ENCODE measurements at places on chromosomes 11 and 22.

DNA sequence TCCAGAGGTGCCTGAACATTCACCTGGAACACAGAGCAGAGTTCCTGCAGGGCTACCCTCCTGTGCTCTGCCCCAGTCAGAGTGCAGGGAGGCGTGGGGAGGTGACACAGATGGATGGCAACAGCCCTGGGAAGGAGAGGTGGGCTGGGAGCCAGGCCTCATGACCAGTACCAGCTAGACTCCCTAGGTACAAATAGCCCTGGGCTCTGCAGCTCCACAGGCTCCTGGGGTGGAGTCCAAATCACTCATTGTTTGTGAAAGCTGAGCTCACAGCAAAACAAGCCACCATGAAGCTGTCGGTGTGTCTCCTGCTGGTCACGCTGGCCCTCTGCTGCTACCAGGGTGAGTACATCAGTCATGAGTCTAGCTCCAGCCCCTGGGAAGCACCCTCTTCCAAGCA is at the start of gene SCGB1D2:
SCGB1D2 (plus strand) TSS at position 219 of the 400 bp plus-strand sequence; CDS start at position 288, 69 bp downstream.
- peaks cover 2% of the 10 kb centered on the region for H3K27me3 ChIP-seq
- no peak within 1 kb of the TSS for H3K27ac ChIP-seq
- no peak for DNase-seq

DNA sequence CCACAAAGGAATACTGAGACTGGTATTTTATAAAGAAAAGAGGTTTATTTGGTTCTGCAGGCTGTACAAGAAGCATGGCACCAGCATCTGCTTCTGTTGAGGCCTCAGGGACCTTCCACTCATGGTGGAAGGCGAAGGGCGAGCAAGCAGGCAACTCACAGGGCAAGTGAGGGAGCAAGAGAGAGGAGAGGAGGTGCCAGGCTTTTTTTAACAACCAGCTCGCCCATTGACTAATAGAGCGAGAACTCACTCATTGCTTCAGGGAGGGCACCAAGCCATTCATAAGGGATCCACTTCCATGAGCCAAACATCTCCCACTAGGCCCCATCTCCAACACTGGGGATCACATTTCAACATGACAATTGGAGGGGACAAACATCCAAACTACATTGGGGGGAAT is 1.2 kb downstream of the PTS start:
- H3K27ac ChIP-seq: peak overlapping the region; percentile 94
- H3K4me3 ChIP-seq: peak overlapping the region; percentile 79
- H3K4me1 ChIP-seq: peaks cover 10% of the 10 kb centered on the region
- no peaks in the 10 kb centered on the region for H3K27me3 ChIP-seq
- DNase-seq: no peak

- no peak overlapping the region for H3K27ac ChIP-seq
- H3K36me3 ChIP-seq: no peaks in the 10 kb centered on the region
- H3K4me1 ChIP-seq: peaks cover 14% of the 10 kb centered on the region
- no peak overlapping the region for H3K4me3 ChIP-seq
- DNase-seq: peak; percentile 39
- H3K27me3 ChIP-seq: no peaks in the 10 kb centered on the region
Observed at GRCh38 chr22:47043835-47044721, 281.6 kb downstream of the TBC1D22A start.

- H3K4me3 ChIP-seq: no peak overlapping the region
- H3K27ac ChIP-seq: no peak overlapping the region
- H3K27me3 ChIP-seq: no peaks in the 10 kb centered on the region
- DNase-seq: no peak
- H3K36me3 ChIP-seq: no peaks in the 10 kb centered on the region
Observed at GRCh38 chr11:30344085-30344484, 21.2 kb downstream of the ARL14EP start.

GRCh38 chr11:79042824-79043223 is 398.0 kb downstream of the TENM4 start:
- no peak overlapping the region for H3K4me3 ChIP-seq
- no peaks in the 10 kb centered on the region for H3K27me3 ChIP-seq
- no peak for DNase-seq
- H3K36me3 ChIP-seq: no peaks in the 10 kb centered on the region
- peaks cover 19% of the 10 kb centered on the region for H3K4me1 ChIP-seq

GRCh38 chr11:30368394-30368793 is 45.5 kb downstream of the ARL14EP start:
- no peaks in the 10 kb centered on the region for H3K4me1 ChIP-seq
- no peaks in the 10 kb centered on the region for H3K27me3 ChIP-seq
- no peak overlapping the region for H3K4me3 ChIP-seq
- DNase-seq: no peak
- H3K36me3 ChIP-seq: no peaks in the 10 kb centered on the region

DNA sequence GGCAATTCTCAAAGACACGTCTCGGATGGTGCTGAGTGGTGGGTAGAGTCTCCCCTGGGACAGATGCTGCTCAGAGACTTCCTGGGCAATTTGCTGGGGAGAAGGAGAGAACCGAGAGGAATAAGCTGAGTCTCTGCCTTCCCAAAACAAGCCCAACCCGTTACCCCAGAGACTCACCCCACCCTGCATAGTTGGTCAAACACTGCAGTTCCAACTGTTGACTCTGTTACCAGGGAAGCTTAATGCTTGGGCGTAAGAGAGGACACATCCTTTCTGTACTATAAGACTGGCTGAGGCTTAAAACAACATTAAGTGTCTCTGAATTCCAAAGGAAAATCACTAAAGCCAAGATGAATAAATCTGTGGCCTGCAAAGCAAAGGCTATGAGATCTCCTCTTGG is 68.1 kb downstream of the CCDC81 start:
- no peak overlapping the region for H3K27ac ChIP-seq
- H3K4me1 ChIP-seq: peaks cover 7% of the 10 kb centered on the region
- H3K4me3 ChIP-seq: no peak overlapping the region
- H3K36me3 ChIP-seq: peaks cover 6% of the 10 kb centered on the region

- peak; percentile 97 for DNase-seq
- peaks cover 79% of the 10 kb centered on the region for H3K4me1 ChIP-seq
- H3K36me3 ChIP-seq: peaks cover 5% of the 10 kb centered on the region
- H3K27me3 ChIP-seq: peaks cover 2% of the 10 kb centered on the region
Observed at GRCh38 chr11:125338886-125339811, 156.9 kb downstream of the FEZ1 start.

GRCh38 chr11:58788355-58789023 is 56.0 kb downstream of the GLYATL2 start:
- H3K36me3 ChIP-seq: no peaks in the 10 kb centered on the region
- H3K27ac ChIP-seq: no peak overlapping the region
- H3K4me3 ChIP-seq: no peak overlapping the region
- no peaks in the 10 kb centered on the region for H3K4me1 ChIP-seq
- H3K27me3 ChIP-seq: no peaks in the 10 kb centered on the region
- DNase-seq: peak; percentile 13

DNA sequence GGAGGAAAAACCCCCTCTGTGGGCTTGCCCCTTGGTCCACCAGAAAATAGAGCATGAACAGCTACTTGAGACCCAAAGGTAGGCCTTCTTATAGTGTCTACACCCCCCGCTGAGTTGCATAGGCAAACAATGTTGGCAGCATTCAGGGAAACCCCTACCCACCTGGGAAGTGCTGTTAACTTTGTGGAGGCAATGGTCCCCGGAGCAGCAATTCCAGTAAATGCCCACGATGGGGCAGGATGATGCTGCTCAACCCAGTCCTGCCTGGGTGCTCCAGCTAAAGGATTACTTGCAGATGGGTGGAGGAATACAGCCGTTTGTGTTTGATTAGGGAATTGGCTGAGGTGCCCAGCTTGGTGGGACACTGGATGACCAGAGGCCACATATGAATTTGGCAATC is 381.3 kb upstream of the ANO5 start:
- no peak for DNase-seq
- H3K27ac ChIP-seq: no peak overlapping the region
- H3K4me3 ChIP-seq: no peak overlapping the region
- no peaks in the 10 kb centered on the region for H3K36me3 ChIP-seq
- H3K4me1 ChIP-seq: no peaks in the 10 kb centered on the region

DNA sequence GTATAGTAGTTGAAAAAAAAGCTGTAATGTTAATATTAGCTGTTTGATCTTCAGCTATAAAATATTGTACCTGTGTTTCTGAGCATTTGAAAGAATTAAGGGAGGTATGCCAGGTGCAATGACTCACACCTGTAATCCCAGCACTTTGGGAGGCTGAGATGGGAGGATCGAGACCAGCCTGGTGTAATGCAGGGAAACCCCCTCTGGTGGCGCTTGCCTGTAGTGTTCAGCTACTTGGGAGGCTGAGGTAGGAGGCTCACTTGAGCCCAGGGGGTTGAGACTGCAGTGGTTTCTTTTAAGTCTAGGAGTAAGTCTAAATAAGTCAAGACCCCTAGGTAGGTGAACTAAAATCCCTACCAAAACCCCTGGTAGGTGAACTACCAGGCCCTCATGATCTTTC is 37.1 kb downstream of the TAF1D start:
- H3K4me1 ChIP-seq: no peaks in the 10 kb centered on the region
- no peaks in the 10 kb centered on the region for H3K27me3 ChIP-seq
- no peak overlapping the region for H3K4me3 ChIP-seq
- H3K36me3 ChIP-seq: peaks cover 27% of the 10 kb centered on the region

GRCh38 chr11:61757213-61757862 is 4.9 kb downstream of the MYRF start:
- H3K36me3 ChIP-seq: no peaks in the 10 kb centered on the region
- H3K4me1 ChIP-seq: peaks cover 11% of the 10 kb centered on the region
- H3K27ac ChIP-seq: no peak overlapping the region
- no peak overlapping the region for H3K4me3 ChIP-seq
- peaks cover 31% of the 10 kb centered on the region for H3K27me3 ChIP-seq
- no peak for DNase-seq
